ENCODE measurements at places on chromosomes 6 and 20.

- no peak for DNase-seq
Observed at GRCh38 chr20:36340593-36340990, 34.5 kb downstream of the DLGAP4 start.

- no peak for DNase-seq
Observed at GRCh38 chr20:44171775-44172571, 15.0 kb downstream of the JPH2 start.

DNA sequence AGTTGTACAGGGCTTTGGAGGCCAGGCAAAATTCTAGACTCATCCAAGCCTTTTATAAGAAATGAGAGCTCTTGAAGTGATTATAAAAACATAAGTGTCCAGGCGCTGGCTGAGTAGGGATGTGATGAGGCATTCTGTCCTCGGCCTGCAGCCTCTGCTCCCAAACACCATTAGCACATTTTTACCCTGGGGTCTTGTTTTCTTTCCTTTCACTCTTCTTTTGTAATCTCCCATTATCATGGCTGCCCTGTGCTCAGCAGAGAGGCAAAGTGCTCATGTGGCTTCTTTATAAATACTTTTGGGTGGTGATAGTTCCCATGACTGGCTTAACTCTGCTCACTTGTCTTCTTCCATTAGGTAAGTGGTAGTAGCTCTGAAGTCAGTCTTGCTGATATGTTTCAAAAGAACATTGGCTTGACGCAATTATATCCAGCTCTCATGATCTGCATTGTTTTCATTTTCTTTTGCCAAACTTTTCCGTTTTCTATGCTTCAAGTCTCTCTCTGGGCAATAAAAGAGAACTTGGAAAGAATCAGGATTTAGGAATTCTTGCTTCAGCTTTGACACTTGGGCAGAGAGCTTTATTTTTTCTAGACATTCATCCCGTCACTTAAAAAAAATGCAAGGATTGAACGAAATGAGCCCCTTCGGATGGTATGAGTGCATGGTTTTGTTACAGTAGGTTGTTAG lies 61.1 kb downstream of the CAP2 start:
- DNase-seq: no peak

- no peak for DNase-seq
Observed at GRCh38 chr6:57267586-57268293, 45.6 kb upstream of the RAB23 start.

DNA sequence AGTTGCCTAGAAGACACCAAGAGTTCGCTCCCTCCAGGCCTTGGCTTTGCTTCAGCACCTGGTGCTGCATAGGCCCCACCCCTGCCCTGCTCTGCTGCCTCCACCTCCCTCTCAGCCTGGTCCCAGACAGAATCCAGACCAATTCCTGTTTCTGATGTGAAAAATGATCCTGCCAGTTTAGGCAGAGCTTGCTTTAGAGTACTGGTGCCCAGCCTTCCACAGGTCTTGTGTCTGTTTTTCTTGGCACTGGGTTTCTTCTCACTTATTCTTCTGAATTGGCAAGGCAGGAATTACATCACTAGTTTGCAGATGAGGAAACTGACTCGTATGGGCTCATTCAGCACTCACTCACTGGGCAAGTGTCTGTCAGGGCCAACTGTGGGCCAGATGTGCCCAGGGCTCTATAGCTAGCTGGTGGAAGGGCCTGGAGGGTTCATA lies 53.0 kb downstream of the HLA-A start:
- DNase-seq: no peak
